T-helper 17 cell (primary cell): ENCODE measurements at places on chromosomes 7 and 10. TPM values are rescaled to one million over a fixed set of nuclear protein-coding genes. Genes with fewer than 3 reads are reported as not detected.

The SLC25A13 gene
- 17.1 TPM for total RNA-seq

The CNNM1 gene
- 0.16 TPM for total RNA-seq

The PNLIP gene
- total RNA-seq: not detected

The CSGALNACT2 gene
- total RNA-seq: 51.4 TPM

DNA sequence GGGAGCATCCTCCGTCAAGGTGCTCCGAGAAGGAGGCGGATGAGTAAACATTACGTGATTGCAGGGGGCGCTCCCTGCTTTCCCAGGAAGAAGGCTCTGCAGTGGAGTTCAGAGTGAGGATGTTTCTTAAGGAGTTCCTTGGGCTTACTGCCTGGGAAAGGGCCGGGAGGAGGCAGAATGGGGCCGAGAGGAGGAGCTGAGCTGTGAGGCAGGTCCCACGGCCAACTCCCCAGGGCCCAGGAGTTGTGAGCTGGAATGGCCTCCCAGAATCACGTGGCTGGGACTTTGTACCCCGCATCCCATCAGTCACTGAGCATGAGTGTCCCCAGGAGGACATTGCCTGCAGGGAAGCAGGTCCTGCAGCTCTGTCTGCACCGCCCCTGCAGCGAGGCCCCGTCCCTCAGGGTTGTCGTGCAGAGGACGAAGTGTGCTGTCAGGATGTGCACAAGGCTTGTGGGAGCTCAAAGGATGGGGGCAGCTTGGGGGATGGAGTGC, 75.5 kb downstream of the DYNC2I1 start:
- H3K36me3 ChIP-seq: peaks cover 3% of the 10 kb centered on the region
- H3K4me1 ChIP-seq: no peaks in the 10 kb centered on the region
- H3K27ac ChIP-seq: no peak overlapping the region
- no peak for DNase-seq
- H3K4me3 ChIP-seq: no peak overlapping the region

- H3K27me3 ChIP-seq: peaks cover 38% of the 10 kb centered on the region
- DNase-seq: no peak
- H3K4me1 ChIP-seq: no peaks in the 10 kb centered on the region
- no peak overlapping the region for H3K4me3 ChIP-seq
- no peaks in the 10 kb centered on the region for H3K36me3 ChIP-seq
Observed at GRCh38 chr10:69860271-69860670, 58.6 kb downstream of the COL13A1 start.

DNA sequence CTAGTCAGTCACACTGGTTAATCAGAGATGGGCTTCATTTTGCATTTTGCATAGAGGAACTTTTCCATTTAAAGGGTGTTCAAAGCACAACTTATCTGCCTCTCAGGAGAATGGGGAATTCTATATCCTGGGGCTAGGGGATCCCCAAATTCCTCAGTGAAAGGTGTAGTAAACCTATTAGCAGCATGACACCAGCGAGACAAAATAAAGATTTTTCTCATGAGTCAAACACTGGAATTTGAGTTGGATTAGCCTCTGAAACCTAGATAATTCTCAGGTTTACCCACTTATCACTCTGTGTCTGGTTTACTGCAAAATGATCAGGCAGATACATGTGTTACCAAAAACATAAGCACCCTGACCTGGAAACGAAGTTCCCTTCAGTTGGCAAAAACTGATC, 2.1 kb downstream of the AFAP1L2 start:
- peaks cover 10% of the 10 kb centered on the region for H3K4me1 ChIP-seq
- no peak overlapping the region for H3K4me3 ChIP-seq
- peaks cover 4% of the 10 kb centered on the region for H3K36me3 ChIP-seq
- DNase-seq: no peak

DNA sequence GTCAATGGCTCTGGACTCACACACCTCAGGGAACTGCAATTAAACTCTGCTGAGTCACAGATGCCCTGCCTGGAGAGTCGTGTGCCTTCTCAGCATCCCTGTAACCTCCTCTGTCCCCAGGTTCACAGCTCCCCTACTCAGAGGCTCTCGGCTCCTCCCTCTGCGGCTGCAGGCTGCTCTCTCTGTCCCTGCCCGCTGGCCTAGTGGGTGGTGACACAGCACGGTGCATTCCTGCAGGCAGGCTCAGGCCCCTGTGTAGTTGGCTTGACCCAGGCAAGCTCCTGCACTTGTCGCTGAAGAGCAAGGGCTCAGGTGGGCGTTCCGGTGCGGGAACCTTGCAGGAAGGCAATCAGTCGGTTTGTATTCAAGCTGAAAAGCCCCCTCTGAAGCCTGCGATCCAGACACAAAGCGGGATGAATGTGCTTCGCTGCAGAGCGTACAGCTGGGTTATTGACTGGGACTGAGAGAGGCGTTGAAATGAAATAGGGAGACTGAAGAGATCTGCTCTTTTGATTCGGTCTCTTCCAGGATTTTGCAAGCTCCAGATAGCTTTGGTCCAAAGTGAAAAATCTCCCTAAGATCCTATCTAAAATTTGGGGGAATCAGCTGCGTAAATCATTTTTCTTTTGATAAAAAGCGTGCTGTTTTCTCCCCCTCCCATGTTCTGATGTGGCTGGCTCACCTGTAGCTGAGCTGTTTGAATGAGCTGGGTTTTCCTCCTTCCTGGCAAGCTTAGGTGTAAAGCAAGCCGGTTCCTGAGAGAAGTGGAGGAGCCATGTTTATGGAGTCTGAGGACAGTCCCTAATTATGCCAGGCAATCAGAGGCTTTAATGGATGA, 208.7 kb upstream of the PHYHIPL start:
- no peak for DNase-seq
- peaks cover 58% of the 10 kb centered on the region for H3K27me3 ChIP-seq
- no peaks in the 10 kb centered on the region for H3K36me3 ChIP-seq
- no peaks in the 10 kb centered on the region for H3K4me1 ChIP-seq

GRCh38 chr7:152663931-152664330, 12.0 kb downstream of the XRCC2 start:
- H3K27ac ChIP-seq: no peak overlapping the region
- no peak for DNase-seq
